ENCODE measurements at places on chromosomes 1 and 21.

DNA sequence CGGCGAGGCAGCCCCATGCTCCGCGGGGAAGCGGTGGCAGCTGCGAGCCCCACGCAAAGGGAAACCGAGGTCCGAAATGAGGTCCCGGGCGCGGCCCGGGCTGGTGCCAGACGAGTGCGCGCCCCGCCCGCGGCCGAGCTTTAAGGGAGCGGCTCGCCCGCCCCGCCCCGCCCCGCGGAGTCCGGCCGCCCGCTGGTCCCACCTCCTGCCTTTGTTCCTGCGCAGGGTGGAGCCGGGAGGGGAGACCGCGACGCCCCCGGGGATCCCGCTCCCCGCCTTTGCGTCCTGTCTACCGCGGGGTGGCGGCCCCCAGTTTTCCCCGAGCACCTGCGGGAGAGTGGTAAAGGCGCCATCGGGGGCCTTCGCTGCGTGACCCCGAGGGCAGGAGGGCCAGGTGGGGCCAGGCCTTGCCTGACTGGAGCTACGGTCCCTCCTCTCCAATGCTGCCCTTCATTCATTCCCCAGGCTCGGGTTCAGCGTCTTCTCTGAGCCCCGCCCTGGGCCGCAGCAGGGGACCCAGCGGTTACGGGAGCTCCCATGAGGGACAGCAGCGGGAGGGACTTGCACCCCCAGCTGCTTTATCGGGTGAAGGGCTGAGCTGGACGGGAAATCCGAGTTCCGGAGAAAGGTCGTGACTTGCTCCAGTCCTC is at the start of gene HES2:
Gene HES2 (minus strand): TSS at position 116 of the 650 bp plus-strand sequence. CDS start 99 bp downstream, at position 17.
- no peak for DNase-seq

GRCh38 chr1:114561333-114561732 is 20.1 kb downstream of the BCAS2 start:
- no peak for DNase-seq

GRCh38 chr1:65113298-65113697 is 34.7 kb upstream of the AK4 start:
- no peak for DNase-seq

DNA sequence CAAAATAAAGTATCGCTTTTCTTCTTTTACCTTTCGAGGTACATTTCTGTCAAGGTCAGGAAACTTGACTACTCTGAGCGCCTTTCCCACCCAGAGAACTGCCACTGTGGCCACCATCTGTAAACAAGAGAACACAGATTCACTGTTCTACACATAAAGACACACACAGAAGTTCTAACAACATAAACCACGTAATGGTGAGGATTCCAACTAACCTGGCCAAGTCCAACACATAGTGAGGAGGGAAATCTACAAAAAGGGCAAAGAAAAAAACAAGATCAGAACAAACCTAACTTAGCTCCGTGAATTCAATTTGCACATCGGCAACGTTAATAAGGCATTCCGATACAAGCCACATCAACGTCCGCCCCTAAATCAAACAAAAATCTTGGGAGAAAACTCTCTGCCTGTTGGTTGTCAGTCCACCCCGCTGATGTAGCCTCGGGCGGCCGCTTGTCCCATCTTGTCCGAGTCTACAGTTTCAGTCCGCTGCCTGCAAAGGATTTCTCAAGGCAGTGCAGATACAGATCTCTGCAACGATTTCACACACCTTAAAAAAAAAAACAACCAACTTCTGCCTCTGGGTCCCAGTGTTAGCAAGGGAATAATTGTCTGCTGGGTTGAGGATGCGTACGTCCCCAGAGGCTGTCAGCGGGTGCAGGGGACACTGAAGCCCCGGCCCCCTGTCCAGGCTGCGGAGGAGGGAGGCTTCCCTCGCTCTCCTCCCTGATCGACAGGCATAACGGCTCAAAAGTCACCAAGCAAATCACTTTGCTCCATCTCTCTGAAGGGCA is 1.0 kb downstream of the SLC35D1 start:
- no peak for DNase-seq

- peak; percentile 90 for DNase-seq
Observed at GRCh38 chr1:1630191-1630964, 1.6 kb upstream of the MMP23B start.

All from activated B cell treated with CpG ODN at 0.5 μM for 24 hours (primary cell).